Body of pancreas (tissue), 4 donors: ENCODE measurements at places on chromosomes 4 and X. TPM values are rescaled to one million over a fixed set of nuclear protein-coding genes. Genes with fewer than 3 reads are reported as not detected.

The MTNR1A gene
- 1.6 TPM for total RNA-seq

The HAND2 gene
- total RNA-seq: 11.4 TPM

The CTAG1B gene
- total RNA-seq: not detected

The AR gene
- total RNA-seq: 2.9 TPM

The GPM6B gene
- under 0.01 TPM for total RNA-seq

The PRDM8 gene
- 5.9 TPM for total RNA-seq

The ADGRG2 gene
- 1.0 TPM for total RNA-seq

The SPANXB1 gene
- total RNA-seq: not detected

DNA sequence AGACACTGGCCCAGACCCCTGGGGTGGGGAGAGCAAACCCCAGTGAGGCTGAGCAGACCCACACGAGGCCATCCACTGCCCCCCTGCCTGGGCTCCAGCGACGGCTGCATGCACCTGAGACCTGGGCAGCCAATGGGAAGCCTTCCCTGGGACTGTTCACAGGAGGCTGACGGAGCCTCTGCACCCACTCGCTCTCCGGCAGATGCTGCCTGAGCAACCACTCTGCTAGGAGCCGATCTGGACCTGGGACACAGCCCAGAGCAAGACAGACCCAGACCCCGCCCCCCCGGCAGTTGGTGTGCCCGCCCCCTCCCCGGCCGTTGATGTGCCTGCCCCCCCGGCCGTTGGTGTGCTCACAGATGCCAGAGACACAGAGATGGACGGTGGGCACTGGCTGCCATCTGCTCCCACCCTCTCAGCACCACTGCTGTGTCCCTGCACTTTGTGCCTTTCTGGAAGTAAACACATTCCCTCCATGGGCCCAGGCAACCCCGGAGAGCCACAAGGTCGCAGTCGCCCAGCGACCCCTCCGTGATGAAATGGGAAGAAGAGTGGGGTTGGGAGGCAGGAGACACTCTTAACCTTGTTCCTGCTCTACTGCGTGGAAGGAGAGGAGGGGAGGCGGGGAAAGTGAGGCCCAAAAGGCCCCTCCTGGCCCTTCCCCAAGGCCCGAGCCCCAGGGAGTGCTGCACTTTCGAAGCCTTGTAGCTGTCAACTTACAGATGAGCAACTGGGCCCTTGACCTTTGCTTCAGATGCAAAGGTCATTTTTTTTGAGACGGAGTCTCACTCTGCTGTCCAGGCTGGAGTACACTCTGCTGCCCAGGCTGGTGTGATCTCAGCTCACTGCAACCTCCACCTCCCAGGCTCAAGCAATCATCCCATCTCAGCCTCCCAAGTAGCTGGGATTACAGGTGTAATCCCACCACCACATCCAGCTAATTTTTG lies 62.0 kb downstream of the ZFYVE28 start:
- H3K27ac ChIP-seq: no peak overlapping the region
- no peaks in the 10 kb centered on the region for H3K27me3 ChIP-seq
- no peaks in the 10 kb centered on the region for H3K4me1 ChIP-seq
- no peak for DNase-seq
- no peaks in the 10 kb centered on the region for H3K36me3 ChIP-seq

GRCh38 chrX:151082077-151082948 lies 94.1 kb upstream of the GPR50 start:
- no peak overlapping the region for H3K27ac ChIP-seq
- no peaks in the 10 kb centered on the region for H3K36me3 ChIP-seq
- DNase-seq: peak; percentile 61
- no peak overlapping the region for H3K4me3 ChIP-seq
- H3K4me1 ChIP-seq: peaks cover 18% of the 10 kb centered on the region
- H3K27me3 ChIP-seq: no peaks in the 10 kb centered on the region

DNA sequence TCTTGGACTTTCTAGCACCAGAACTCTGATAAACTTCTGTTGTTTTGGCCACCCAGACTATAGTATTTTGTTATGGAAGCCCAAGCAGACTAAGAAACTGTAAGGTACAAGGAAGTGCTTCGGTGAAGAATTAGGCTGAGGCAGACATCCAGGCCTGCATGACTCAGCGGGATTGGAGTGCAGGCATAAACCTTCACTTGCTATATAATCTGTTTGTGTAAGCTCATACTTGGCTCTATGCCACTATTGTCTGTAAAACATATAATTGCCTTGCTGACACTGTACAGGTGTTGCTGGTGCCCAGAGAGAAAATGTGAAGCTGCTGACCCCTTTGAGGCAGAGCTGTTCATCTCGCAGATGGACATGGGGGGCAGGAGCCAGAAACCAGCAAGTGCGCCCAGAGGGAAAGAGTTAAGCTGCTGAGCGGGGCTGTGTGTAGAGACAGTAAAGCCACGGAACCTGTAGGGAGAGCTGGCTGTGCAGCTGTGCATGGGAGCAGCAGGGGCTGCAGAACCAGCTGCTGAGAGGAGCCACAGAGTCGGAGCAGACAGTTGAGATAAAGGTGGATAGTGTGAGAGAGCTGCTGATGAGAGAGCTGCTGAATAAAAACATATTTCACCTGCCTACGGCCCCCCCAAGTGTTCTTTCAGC lies 96.2 kb downstream of the RBM46 start:
- H3K27me3 ChIP-seq: no peaks in the 10 kb centered on the region
- DNase-seq: no peak
- H3K4me1 ChIP-seq: no peaks in the 10 kb centered on the region
- no peak overlapping the region for H3K27ac ChIP-seq
- H3K4me3 ChIP-seq: no peak overlapping the region

GRCh38 chrX:123859846-123860838 lies at the start of gene XIAP:
Gene XIAP (plus strand): TSS chrX:123860053. CDS start chrX:123885663, 25,610 bp downstream.
- H3K4me1 ChIP-seq: peaks cover 7% of the 10 kb centered on the region
- peak within 1 kb of the TSS; percentile 96 for H3K27ac ChIP-seq
- H3K4me3 ChIP-seq: peak within 1 kb of the TSS; percentile 41
- DNase-seq: peak; percentile 82
- H3K27me3 ChIP-seq: no peaks in the 10 kb centered on the region
- no peaks in the 10 kb centered on the region for H3K36me3 ChIP-seq

DNA sequence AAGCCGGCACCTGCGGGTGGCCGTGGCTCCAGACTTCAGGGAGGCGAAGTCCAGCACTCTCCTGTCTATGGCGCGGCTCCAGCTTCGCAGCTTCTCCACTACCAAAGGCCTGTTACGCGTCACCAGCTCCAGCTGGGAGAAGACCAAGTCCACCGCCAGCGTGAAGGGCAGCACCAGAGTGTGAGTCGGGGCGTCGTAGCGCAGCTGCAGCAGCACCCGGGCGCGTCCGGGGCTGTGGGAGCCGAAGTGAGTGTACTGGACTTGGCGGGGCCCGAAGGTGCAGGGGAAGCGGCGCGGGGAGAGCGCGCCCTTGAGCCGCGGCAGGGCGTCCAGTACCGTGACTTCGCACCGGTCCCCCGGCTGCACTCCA lies 444 bp downstream of the FREM3 start:
- peak; percentile 18 for DNase-seq
- H3K27me3 ChIP-seq: no peaks in the 10 kb centered on the region
- no peak overlapping the region for H3K27ac ChIP-seq

DNA sequence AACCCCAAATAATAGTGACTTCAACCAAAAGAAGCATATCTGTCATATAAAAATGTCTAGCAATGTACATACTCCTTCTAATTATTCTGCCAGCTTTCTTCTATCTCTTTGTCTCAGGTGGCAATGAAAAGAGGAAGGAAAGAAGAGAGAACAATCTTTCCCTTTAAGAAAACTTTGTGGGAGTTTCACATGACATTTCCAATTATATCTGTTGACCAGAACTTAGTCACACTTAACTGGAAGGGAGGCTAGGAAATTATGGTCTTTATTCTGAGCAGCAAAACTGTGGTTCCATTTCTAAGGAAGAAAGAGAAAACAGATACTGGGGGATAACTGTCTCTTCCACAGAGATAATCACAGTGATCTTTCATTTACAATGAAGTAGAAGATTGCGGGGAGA lies 12.9 kb upstream of the MAOA start:
- DNase-seq: no peak
- no peak overlapping the region for H3K4me3 ChIP-seq
- no peak overlapping the region for H3K27ac ChIP-seq
- no peaks in the 10 kb centered on the region for H3K4me1 ChIP-seq
- no peaks in the 10 kb centered on the region for H3K27me3 ChIP-seq
- no peaks in the 10 kb centered on the region for H3K36me3 ChIP-seq

DNA sequence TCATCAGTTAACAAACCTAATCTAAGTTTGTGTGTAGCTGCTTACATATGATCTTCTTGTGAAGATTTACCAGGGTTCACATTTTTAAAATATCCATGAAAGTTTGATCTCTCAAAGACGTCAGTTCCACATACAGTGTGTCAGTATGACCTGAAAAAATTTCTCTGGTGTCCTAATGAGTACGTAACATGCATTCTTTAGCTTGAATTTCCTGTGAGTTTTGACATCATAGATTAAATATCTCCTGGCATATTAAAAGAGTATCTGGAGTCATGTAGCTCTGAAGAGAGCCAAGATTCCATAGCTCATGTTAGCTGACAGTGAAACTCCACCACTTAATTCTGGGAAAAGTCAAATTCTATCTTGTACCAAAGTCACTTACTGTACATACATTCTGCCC lies 43.9 kb upstream of the PDLIM5 start:
- H3K27ac ChIP-seq: no peak overlapping the region
- DNase-seq: no peak
- H3K36me3 ChIP-seq: no peaks in the 10 kb centered on the region
- H3K27me3 ChIP-seq: no peaks in the 10 kb centered on the region
- H3K4me3 ChIP-seq: no peak overlapping the region

DNA sequence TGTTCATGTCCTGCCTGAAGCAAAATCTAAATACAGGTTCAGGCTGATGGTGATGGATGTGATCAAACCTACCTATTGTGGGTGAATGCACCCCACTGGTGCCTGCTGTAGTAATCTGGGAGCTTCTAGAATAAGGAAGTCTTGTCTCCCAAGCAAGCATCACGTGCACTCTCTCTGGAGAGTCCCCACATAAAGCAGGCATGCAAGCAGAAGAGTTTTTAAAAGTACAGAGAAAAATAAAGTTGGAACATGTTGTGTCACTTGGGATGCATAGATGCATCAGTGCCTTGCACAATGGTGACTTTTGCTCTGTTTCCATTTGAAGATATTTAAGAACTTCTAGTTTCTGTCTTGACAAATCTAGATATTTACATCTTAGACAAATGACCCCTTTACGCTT lies 54.9 kb downstream of the MAD2L1 start:
- no peaks in the 10 kb centered on the region for H3K27me3 ChIP-seq
- DNase-seq: no peak
- no peak overlapping the region for H3K27ac ChIP-seq
- no peaks in the 10 kb centered on the region for H3K36me3 ChIP-seq
- no peaks in the 10 kb centered on the region for H3K4me1 ChIP-seq

DNA sequence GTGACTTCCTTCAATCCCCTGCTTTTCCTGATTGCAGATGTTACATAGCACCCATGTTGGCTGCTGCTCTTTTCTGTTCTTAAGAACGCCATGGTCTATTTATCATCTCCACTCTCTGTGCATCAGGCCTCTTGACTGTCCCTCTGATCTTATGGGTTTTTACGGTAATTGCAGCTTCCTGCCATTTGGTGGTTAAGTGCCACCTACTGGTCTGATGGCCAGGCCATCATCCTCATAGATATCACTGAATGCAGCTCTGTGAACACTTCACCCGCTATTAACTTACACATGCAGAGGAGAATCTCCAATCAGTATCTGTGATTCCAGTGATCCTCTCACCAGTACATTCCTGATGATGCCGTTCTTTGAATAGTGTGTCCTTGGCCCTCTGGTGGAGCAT lies 382.4 kb downstream of the TRAM1L1 start:
- no peak overlapping the region for H3K27ac ChIP-seq
- no peaks in the 10 kb centered on the region for H3K27me3 ChIP-seq
- no peaks in the 10 kb centered on the region for H3K36me3 ChIP-seq

DNA sequence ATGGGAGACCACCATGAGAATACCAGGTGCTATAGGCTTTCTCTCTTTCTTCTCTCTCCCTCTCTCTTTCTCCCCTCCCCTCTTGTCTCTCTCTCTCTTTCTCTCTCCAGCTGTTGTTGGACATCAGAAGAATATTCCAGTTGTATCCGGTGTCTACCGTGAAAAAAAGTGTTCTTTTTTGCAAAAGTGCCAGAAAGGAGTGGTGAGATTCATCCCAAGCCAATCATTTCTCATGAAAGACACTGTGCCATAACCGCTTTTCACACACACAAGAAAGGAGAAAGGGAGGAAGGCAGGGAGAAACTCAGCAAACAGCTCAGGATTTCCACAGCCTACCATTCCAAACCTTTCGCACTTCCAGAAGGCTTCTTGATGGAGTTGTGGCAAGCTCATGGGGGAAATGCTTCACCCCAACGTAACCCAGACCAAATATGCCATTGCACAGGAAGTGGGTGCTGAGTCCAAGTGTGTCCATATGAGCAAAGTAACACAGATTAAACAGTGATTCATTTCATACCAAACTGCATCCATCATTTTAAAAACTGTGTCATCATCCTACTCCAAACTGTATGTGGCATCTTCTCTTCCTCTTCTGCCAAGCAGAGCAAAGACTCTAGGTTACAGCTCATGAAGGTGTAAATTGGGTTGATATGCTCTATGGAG lies 224.0 kb downstream of the APBB2 start:
- no peak overlapping the region for H3K4me3 ChIP-seq
- H3K36me3 ChIP-seq: no peaks in the 10 kb centered on the region
- no peak for DNase-seq
- H3K27ac ChIP-seq: no peak overlapping the region

GRCh38 chr4:169050284-169050683 lies 40.2 kb upstream of the CBR4 start:
- H3K4me3 ChIP-seq: no peak overlapping the region
- H3K27ac ChIP-seq: no peak overlapping the region
- H3K4me1 ChIP-seq: no peaks in the 10 kb centered on the region
- no peak for DNase-seq
- no peaks in the 10 kb centered on the region for H3K27me3 ChIP-seq

- H3K27ac ChIP-seq: peak overlapping the region; percentile 99
- peaks cover 66% of the 10 kb centered on the region for H3K4me1 ChIP-seq
- DNase-seq: no peak
- H3K4me3 ChIP-seq: peak overlapping the region; percentile 73
Observed at GRCh38 chr4:1247864-1248244, 1.1 kb downstream of the CTBP1 start.

DNA sequence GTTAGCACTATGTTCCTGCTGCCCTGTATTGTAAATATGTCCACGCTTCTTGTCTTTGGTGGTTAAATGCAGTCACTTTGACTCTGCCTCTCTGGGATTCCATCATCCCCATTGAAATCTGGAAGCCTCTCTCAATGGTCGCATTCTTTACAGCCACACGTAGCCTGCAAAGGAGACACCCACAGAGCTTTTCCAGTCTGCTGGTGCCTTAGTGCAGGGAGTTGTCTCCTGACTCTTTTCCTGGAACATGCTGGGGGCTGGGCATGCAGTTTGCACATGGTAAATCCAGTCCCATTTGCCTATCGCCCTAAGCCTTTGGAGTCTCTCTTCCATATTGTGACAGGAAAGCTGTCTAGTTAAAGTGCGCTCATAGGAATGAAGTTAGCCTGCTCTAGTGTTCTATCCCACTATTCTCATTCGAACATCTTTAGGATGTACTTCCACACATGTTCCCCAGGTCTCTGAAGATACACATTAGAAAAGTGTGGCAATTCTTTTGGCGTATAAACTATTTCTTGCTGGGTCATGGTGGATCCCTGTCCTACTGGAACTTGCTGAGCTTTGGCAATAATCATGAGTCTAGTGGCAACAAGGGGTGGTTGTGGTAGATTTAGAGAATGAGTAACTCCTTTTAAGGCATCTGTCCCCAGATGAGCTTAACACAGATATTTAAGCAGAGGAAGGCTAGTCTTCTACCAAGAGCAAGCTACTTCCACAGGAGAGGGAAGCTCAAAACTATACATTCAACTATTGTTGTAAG lies 33.7 kb downstream of the COQ2 start:
- DNase-seq: no peak
- H3K36me3 ChIP-seq: no peaks in the 10 kb centered on the region
- H3K27me3 ChIP-seq: no peaks in the 10 kb centered on the region
- no peak overlapping the region for H3K4me3 ChIP-seq
- H3K4me1 ChIP-seq: no peaks in the 10 kb centered on the region
- no peak overlapping the region for H3K27ac ChIP-seq
